Germinal center (tissue), 1 donor: ENCODE measurements at places on chromosomes 6 and 20.

- DNase-seq: no peak
These were observed 245.3 kb downstream of the MAFB start for GRCh38 chr20:40443753-40444152.

DNA sequence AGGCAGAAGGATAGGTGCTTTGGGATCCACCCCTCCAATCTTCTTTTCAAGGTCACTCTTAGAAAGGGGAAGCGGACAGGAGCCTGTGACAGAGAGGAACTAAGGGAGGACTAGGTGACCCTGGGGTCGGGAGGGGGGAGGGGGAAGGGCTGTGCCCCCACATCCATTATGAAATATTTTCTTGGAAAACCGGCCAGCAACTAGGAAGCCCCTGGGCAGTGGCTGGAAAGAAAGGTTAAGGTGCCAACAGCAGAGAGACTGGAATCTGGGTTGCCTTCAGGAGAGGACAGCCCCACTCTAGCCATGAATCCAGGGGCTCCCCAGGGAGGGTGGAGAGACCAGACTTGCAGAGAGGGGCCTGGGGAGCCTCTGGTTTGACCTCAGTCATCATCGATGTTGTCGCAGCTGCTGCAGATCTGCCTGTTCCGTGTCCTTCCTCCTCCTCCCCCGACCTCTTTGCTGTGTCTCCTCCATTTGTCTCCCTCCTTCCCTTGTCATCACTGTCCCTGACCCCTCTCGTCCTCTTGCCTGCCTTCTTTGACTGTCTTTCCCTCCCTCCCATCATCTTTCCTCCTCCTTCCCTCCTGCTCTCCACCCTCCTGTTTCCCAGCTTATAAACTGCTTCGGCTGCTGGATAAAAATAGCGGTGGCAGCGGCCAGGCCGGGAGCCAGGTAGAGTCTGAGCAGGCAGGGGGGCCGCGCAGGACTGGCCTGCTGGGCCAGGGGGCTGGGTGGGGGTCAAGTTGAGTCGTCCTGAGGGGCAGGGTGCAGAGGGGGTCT, 3.2 kb downstream of the SLC29A1 start:
- no peak for DNase-seq

DNA sequence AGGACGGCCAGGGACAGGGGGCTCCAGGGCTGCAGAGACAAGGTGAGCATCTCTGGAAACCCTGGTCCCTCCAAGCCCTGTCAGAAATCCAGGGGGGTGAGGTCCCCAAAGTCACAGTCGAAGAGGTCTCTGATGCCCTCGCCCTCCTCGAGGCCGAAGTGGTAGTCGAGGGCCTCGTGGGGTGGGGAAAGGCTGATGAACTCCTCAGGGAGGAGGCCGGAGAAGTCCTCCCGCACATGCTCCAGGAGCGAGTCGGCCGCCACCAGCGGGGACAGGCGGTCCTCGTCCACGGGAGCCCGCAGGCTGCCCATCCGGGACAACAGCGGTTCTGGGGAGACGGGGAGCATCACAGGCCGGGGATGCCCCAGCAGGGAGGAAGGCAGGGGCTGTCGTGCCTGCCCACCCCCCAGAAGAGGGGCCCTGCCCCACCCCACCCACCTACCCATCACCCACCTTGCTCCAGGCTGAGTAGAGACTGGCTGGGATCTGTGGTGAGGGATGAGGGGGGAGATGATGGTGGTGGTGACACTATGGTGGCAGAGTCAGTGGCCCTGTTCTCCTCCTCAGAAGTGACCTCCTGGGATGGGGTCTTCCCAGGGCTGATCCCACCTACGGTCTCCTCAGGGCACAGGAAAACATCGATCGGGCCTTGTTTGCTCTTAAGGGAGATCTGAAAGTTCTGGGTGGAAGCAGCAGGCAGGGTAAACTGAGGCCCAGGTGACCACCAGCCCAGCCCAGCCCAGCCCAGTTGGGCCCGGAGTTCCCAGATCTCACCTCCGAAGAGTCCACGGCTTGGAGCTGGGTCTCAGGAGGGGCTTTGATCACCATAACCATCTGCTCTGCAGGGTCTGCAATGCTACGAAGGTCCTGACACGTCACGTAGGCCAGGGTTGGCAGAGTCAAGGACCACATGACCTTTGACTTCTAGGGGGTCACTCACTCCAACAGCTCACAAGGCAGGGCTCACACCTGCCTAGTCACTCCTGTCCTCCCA, 2.7 kb upstream of the NECAB3 start:
- peak; percentile 1 for DNase-seq

DNA sequence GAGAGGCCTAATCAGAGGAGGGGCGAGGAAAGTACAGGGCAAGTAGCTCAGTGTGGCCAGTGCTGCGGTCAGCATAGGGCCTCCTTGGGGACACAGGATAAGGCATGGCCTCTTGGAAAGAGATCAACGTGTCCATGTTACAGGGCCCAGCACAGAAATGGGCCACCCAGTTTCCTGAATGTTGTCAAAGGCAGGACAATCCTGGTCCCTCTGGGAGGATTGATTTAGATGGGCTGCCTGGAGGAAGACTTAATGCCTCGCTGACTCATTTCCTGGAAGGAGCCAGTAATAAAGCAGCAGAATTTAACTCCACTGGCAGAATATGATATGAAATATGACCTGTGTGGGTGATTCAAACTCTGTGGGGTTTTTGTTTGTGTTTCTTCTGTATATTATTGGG, 16.6 kb downstream of the DDO start:
- DNase-seq: no peak

DNA sequence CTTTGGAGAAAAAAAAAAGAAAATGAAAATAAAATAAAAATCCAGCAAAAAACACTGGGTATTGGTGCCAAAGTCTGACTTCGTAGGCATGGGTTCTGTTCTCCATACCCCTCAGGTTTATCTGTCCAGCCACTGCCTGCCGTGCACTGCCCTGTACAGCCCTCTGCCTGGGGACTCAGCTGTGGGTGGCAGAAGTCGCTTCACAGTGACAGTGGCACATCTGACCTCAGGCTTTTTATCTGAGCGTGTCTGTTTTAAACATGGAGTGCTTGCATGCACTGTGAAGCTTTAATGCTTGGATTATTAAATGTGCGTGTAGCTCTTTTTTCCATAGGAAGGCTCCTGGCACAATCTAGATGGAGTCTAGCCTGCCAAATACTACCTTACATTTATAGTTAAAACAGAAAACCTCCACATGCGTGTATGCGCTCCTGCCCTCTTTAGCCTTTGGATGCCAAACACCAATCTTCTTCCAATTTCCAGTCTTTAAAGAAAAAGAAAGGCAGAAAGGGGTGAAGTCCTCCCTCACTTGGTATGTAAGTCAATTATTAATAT, 375.5 kb downstream of the UTRN start:
- no peak for DNase-seq
